Mucosa of descending colon (tissue), 3 donors: ENCODE measurements at places on chromosomes 4 and X. TPM values are rescaled to one million over a fixed set of nuclear protein-coding genes. Genes with fewer than 3 reads are reported as not detected.

FMR1 gene
- 42.1 TPM for total RNA-seq

DNA sequence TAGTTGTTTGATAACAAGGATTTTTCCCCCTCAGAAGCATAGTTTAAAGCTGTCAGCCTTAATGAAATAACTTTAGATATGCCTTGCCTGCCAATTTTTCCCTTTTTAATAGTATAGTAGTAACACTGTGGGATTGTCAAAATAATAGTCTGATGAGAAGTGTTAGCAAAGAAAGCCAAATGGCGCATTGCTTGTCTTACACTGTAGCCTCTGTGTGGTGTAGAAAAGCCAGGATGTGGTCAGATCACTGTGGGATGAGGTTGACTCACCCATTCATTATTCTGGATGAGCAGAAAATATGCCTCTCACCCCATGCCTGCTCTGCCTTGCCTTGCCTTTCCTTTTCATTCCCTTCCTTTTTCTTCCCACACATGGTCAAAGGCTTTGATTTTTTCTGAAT is 257.8 kb upstream of the NRK start:
- DNase-seq: no peak

GRCh38 chr4:5465956-5466355 is 242.4 kb downstream of the EVC2 start:
- no peak for DNase-seq

ADAM29 gene
- total RNA-seq: not detected

GLUD2 gene
- total RNA-seq: 0.14 TPM

- DNase-seq: no peak
These were observed 103.9 kb downstream of the PPA2 start for GRCh38 chr4:105369988-105370387.

DNA sequence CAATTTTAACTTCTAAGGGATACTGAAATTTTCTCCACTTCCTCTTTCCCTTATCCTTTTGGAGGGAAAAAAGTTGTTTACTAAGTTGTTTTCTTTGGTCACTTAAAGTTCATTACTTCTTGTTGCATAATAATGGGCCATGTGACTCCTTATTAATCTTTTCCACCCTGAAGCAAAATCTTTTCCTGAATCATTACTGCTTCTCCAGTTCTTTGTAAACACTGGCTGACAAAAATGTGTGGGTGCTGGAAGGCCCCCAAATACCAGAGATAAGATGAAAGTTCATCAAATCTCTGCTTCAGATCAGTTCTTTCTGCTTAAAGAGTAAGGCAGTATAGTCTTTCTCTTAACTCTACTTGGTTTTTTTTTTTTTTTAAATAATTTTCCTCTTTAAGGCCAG is 108.9 kb upstream of the NHS start:
- DNase-seq: no peak

DNA sequence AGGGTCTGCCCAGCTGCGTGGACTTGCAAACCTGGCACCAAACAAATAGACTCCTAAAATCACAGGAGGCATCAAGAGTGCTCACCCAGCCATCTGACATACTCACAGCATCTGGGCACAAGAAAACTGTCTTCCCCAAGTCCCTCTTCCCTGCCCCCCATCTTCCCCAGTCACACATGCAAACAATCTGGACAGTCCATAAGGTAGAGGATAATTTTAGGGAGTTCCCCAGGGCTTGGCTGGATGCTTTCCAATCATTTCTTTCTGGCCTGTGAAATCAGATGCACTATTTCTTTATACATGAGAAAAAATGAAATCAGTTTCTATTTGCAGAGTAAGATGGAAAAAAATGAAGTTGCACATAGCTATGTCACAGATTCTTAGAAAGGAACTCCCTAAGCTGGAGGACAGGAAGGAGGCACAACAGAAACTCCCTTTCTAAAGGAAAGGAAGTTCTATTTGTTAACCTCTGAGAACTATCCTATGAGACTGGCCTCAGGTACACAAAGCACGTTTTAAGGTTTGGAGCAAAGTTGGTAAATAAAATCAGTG is 342.3 kb downstream of the HNRNPD start:
- DNase-seq: no peak

DNA sequence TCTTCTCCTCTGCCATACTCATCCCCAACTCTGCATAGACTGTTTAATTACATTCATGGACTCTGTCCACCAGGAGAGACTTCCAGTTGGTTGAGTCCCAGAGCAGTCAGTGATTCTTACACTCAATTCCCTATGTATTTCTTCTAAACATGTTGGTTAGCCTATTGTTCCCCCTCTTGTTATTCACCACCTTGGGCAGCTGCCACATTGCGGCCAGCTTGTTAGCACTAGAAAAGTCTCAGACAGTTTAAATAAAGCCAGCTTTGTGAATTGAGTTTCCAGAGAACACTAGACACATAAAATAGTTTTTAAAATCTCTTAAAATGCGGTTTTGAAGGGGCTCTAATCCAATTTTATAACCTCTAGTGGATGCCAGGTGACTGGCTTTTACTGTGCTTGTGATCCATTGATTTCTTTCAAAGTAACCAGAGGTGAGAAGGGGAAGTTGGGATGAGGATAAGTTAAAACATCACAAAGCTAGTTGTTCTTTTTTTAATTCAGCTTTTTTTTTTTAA is 827.7 kb downstream of the FSTL5 start:
- no peak for DNase-seq

DNA sequence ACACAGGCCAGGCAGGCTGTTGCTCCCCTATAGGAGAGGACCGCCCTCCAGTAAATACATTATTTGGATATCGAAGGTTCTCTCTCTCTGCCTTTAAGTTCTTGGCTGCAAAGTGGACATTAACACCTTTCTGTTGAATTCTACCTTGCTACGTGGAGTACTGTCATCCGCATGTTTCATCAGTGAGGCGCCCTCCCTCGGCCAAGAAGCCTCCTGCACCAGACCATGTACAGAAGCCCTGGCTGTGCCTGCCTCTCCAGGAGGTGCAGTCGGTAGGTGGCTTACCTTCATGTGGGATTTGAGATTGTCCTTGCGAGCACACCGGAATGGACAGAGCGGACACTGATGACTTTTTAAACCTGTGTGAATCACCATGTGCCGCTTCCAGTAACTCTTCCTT is 46.7 kb downstream of the ZNF827 start:
- DNase-seq: no peak
